ENCODE measurements at places on chromosomes 5 and 9.

- DNase-seq: no peak
Measured at GRCh38 chr5:158751961-158752655, 347.6 kb downstream of the EBF1 start.

DNA sequence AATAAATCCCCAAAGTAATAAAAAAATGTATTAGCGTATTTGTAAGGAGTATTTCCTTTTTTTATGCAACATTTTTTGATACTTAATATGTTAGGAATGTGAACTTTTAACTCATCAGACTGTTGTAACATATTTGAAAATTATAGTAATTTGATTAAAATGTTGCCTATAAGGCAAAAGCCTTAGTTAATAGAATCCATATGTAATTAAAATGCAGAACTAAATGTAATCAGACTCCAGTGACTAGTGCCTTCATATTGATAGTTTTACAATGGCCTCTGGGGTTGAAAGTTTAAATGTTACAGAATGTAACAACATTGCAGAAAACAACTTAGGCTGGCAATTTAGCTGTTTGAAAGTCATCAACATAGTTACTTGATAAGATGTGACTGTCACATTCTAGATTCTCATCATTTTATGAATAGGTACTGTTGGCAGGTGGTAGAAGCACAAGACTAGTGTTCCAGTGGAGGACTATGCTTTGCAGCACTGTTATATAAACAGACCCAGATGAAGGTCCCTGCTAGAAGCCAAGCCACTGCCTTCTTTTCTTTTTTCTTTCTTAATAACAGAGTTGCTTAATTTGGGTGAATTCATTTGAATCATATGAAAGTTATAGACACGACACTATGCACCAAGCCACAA lies 382.9 kb downstream of the CCDC171 start:
- no peak for DNase-seq

DNA sequence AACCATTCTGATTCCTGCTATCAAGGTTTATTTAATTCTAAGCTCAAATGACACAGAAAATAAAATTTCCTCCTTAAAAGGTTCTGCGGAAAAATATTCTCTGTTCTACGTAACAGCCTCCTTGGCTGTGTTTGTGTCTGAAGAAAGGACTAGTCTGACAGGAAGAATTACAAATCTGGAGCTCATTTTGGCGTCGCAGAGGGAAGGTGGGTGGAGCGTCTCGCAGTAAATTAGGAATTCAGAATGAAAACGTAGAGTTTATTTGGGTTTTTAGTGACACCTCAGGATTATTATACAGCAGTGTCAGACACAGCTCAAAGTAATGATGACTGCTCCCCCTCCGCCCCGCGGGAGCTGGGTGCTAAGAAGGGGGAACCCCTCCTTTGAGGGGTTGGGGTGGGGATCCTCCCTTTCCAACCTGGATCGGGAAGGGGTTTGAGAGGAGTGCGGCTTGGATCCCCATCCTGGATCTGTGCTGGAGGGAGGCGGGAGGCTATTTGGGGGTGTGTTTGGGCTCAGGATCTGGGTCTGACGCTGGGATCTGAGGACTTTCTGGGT lies 933 bp upstream of the TGFBR1 start:
- DNase-seq: no peak

DNA sequence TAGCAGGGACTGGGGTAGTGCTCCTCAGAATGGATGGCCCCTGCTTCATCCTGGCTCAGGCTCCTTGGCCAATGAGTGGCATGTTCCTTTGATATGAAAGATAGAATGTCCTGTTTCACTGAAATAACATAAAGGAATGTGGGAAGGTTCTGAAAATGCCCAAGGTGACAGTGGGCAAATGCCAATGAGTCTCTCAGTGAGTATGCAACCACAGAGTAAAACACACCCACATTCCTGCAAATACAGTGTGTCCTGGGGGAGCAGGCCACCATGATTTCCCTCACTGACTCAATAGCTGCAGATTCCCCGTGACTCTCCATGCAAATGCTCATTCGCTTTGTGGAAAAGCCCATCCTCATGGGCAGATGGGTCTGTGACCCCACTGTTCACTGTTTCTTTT lies 36.4 kb downstream of the ZNF366 start:
- no peak for DNase-seq

GRCh38 chr5:116842514-116842961 lies 267.9 kb upstream of the SEMA6A start:
- DNase-seq: no peak
